ENCODE measurements at places on chromosomes 11 and 22. TPM values are rescaled to one million over a fixed set of nuclear protein-coding genes. Genes with fewer than 3 reads are reported as not detected.
A peak's percentile ranks its signal among the peaks of the same experiment; 100 is the strongest.

Gene CCDC157
- 1.8 TPM for total RNA-seq

Gene TUBA8
- not detected for total RNA-seq

- DNase-seq = no peak
Observed at GRCh38 chr11:72774499-72774898, 19.3 kb downstream of the STARD10 start.

GRCh38 chr22:23763579-23763945, 772 bp downstream of the C22orf15 start:
- no peak for DNase-seq

DNA sequence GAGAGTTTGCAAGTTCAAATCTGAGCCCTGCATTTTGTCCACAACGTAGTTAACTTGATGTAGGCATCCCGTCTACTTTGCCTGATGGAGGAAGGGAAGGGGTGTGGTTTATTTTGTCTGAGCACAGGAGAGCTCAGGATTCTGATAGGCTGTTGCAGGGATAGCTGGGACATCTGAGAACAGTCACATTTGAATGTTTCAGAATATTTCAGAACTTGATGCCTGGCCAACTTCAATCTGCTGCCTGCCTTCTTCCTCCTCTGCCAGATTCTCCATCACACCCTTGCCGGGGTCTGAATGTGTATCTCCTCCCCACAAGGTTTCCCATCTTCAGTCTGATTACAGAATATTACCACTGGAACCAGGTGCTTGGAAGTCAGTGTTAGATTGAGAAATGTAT, 51.6 kb downstream of the NTM start:
- no peak for DNase-seq

GRCh38 chr11:77981346-77981947, 13.0 kb downstream of the INTS4 start:
- DNase-seq = no peak

- DNase-seq = no peak
Observed at GRCh38 chr11:78189174-78189724, 530 bp downstream of the USP35 start.

GRCh38 chr11:93648158-93648557, 13.3 kb upstream of the CEP295 start:
- no peak for DNase-seq

DNA sequence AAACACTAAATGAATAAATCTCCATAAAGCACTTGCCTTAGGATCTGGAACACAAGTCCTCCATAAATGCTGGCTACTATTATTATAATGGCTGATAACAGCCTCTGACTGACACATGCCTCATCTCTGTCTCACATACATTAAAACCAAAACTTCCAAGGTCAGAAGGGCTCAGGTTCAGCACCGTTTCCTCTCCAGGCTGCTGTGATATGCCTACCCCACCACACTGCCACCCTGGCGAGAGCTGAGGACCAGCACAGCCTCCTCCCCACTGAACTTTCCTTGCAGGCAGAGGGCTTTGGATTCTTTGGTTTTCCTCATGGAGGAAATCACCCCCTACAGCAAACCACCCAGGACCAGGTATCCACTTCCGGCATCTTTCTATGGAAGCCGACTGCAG, 112.8 kb downstream of the ABTB2 start:
- no peak for DNase-seq

- no peak for DNase-seq
Observed at GRCh38 chr22:33781411-33781810, 138.9 kb downstream of the LARGE1 start.

DNA sequence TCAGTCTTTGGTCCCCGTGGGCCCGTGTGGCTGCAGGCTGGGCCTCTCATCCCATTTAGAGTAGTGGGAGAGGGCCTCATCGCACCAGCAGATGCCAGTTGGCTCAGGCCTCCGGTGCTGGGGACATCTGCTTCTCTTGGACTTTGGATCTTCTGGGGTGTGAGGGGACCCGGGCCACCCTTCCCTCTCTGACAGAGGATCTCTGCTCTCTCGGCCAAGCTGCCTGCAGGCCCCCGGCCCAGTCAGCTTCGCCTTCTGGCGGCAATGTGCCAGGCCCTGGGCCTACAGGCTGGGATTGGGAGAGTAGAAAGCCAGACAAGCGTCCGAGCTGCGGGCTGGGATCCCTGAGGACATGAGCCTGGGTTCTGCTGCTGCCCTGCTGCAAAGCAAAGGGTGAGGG, 15.0 kb upstream of the FGF3 start:
- no peak for DNase-seq

DNA sequence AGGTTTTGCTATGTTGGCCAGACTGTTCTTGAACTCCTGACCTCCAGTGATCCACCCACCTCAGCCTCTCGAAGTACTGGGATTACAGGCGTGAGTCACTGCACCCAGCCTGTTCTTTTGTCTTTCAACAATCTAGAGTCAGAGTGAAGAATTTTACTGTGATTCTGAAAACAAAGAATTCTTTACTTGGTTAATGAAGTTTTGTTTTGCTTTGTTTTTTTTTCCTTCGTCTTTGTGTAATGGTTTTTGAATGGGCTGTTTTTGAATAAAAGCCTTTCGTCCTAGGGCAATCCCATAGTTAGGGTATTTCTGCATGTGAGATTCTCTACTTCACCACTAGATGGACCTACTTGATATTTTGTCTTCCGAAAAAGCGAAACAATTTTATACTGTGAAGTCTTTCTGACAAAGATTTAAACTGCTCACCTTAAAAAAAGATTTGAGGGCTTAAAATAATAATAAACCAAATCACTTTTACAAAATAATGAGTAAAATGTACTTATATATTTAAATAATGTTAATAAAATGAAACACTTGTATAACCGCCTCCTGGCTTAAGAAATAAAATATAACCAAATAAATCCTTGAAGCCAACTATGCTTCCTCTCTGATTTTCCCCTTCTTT, 43.4 kb upstream of the SC5D start:
- peak; percentile 40 for DNase-seq

DNA sequence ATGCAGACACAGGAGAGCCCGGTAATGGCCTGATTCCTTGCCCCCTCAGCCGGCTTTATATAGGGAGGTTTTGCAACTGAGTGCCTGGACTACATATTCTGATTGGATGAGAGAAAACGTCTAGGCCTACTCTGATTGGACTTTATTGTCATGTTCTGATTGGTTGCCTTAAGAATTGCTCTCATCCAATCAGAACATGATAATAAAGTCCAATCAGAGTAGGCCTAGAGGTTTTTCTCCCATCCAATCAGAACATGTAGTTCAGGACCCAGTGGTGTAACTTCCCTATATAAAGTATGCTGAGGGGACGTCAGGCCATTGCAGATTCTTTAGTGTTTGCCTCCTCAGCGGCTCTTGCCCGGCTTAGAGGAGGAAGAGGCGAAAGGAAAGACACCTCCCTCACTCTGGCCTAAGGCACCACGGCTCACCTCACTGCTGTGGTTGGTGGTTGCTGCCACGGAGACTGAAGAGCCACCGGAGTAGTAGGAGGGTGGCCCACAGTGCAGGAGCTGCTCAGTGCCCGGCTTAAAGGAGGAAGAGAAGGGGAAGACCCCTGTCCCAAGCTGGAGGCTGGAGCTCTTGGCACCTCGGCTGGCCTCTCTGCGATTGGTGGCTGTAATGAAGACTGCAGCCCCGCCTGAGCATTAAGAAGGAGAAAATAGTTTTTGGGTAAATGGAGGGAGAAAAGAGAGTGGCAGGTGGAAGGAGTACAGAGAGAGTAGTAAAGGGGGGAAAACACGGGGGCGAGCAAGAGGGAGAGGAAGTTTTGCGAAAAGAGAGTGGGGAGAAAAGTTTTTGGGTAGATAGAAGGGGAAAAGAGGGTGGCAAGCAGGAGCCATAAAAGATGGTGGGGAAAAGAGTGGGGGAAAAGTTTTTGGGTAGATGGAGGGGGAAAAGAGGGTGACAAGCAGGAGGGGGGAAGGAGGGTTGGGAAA, 116.7 kb upstream of the SERPIND1 start:
- no peak for DNase-seq

GRCh38 chr11:96315476-96315875, 27.5 kb downstream of the MAML2 start:
- no peak for DNase-seq

Measured in G401 (cell line).